Right kidney (tissue), 9 donors: ENCODE measurements at places on chromosomes 16 and 17.

DNA sequence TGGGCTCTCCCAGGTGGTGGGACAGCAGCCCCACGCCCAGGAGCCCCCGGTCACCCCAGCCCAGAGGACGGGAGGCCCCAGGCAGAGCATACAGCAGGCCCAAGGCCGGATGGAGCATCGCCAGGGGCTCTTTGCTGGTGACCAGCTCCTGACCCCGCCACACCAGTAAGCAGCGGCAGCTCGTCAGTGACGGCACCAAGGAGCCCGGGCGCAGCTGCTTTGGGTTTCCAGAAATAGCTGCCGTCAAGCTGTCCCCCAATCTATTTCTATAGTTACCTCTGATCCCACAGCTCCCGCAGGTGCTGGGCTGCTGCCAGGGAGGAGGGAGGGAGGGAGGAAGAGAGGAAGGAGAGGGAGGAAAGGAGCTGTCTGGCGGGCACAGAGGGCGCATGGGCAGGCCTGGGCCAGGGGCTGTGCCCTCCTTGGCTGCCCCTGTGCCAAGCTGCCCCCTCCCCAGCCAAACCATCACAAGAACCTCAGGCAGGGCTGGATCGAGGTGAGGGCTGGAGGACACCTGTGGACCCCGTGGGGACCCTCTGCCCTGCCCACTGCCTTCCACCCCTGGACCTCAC, 10.8 kb upstream of the RASD1 start:
- no peak for DNase-seq

GRCh38 chr16:4257646-4258556, 14.9 kb downstream of the TFAP4 start:
- DNase-seq, result peak; percentile 26

- no peak for DNase-seq
Measured at GRCh38 chr17:49353607-49354006, 8.4 kb downstream of the ZNF652 start.

- DNase-seq, result no peak
Measured at GRCh38 chr16:30113031-30113710, at the start of gene GDPD3. GDPD3 (minus strand) TSS chr16:30113537; CDS start chr16:30113478, 59 bp downstream.

GRCh38 chr16:66315210-66315825, 51.2 kb upstream of the CDH5 start:
- DNase-seq, result peak; percentile 69

GRCh38 chr17:57425431-57425830, 169.1 kb downstream of the MSI2 start:
- no peak for DNase-seq

- no peak for DNase-seq
Measured at GRCh38 chr16:86088287-86088686, 189.3 kb downstream of the IRF8 start.

DNA sequence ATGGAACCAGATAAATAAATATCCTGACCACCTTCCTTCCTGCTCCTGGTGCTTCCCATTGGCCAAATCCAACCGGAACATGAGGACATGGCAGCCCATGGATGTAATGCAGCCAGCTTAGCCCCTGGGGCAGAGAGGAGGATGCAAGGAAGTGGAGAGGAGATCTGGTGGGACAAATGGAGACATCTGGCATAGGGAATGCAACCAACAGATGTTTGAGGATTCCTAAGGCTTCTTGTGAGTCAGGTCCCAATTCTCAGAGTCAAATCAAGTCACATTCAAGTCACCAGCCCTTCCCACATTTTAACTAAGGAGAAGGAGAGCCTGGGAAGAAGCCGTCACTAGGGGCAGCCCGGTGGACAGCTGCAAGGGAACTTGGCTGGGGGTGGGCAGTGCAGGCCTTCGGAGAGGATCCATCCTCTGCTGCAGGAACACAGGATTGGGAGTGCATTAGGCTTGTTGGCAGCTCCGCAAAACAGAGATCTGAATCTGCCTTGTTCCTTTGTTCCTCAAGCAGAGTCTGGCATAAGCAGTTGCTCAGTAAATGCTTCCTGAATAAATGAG, 62.8 kb upstream of the HS3ST2 start:
- no peak for DNase-seq

DNA sequence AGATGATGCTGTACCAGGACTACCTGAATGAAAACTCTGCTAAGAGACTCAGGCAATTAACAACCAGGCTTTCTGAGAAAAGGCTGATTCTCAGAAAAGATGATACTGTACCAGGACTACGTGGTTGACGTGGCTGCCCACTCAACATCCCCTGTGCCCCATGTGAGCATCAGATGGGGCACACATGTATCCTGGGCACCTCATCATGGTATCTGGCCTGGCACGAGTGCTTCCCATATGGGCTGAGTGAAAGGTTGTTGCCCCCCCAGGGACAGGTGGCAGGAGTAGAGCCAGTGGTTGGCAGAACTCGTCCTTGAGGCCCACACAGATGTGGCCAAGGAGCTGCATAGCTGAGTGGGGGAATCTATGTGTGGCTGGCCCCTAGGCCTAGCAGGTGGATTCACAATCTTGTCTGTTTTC, 3.5 kb upstream of the CES4A start:
- no peak for DNase-seq

GRCh38 chr17:82917699-82918345, 78.0 kb upstream of the ZNF750 start:
- no peak for DNase-seq

GRCh38 chr16:68297908-68298307, 12.8 kb downstream of the SLC7A6OS start:
- DNase-seq, result no peak

DNA sequence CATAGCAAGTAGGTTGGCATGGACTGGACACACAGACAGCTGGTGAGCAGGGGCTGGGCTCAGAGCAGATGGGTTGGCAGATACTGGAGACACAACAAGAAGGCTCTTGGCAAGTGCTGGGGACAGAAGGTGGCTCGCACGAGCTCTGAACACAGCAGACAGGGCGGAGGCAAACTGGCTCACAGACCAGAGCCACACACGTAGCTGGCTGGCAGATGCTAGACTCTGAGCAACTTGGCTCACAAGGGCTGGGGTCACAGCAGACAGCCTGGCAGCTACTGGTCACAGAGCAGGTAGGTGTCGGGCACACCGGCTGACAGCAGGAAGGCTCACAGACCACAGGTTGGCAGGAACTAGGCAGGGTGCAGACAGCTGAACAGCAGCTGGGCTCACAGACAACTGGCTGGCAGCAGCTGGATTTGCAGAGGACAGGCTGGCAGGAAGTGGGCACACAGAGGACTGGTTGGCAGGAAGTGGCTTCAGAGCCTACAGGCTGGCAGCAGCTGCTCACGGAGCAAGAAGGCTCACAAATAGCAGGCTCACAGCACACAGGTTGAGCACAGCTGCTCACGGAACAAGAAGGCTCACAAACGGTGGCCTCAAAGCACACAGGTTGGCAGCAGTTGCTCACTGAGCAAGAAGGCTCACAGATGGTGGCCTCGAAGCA, 725 bp downstream of the KRTAP16-1 start:
- no peak for DNase-seq

- DNase-seq, result no peak
Measured at GRCh38 chr17:36586138-36586537, 5.5 kb upstream of the DHRS11 start.

GRCh38 chr16:89313583-89313982, 96.1 kb downstream of the ZNF778 start:
- no peak for DNase-seq

- DNase-seq, result no peak
Measured at GRCh38 chr16:53323924-53324323, 110.3 kb upstream of the RBL2 start.

GRCh38 chr16:85707528-85708095, 18.9 kb upstream of the GINS2 start:
- no peak for DNase-seq

DNA sequence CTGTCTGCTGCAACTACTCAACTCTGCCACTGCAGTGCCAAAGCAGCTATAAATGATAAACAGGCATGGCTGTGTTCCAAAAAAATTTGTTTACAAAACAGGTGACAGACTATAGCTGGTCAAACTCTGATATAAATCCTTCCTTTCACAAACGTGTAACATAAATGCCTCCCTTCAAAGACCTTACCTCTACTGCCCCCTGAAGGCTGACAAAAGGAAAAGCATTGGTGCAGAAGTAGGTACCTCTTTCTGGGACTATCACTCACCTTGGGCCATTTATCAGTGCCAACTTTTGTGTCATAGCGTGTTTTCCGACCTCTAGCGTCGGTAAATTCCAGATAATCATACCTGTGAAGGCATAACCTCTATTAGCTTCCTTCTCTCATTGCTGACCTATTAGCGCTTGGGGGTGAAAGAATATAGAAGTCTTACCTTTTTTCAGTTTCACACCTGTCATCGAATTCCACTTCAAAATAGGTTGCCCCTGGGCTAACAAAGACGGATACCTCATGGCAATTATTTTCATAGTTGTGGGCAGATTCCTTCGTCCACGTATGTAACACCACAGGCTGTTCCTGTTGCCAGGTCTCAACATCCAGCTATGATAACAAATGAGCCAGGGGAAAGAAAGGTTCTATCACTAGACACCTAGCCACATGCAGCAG, 67.9 kb downstream of the ZZEF1 start:
- DNase-seq, result peak; percentile 4

GRCh38 chr16:12293913-12294312, 317.4 kb downstream of the SNX29 start:
- no peak for DNase-seq

DNA sequence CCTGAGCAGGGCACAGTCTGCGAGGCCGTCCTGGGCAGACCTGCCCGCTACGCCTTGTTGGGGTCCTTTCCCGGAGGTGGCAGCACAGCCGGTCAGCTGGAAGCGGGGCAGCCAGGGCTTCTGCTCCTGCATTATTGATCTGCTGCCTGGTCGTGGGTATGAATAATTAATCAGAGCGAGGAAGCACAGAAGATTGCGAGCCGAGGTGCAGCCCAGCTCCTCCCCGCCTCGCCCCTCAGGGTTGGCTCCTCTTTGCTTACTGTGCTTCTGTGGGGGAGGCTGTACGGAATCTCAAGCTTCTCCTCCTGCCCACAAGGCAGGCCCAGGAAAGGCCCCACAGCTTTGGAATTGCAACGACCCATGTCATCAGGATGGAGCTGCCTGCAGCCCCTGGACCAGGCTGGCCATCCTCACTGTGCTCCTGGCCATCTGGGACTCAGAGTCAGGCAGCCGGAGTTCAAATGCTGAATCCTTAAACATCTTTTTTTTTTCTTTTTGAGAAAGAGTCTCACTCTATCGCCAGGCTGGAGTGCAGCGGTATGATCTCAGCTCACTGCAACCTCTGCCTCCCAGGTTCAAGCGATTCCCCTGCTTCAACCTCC, 25.6 kb downstream of the TRARG1 start:
- no peak for DNase-seq

DNA sequence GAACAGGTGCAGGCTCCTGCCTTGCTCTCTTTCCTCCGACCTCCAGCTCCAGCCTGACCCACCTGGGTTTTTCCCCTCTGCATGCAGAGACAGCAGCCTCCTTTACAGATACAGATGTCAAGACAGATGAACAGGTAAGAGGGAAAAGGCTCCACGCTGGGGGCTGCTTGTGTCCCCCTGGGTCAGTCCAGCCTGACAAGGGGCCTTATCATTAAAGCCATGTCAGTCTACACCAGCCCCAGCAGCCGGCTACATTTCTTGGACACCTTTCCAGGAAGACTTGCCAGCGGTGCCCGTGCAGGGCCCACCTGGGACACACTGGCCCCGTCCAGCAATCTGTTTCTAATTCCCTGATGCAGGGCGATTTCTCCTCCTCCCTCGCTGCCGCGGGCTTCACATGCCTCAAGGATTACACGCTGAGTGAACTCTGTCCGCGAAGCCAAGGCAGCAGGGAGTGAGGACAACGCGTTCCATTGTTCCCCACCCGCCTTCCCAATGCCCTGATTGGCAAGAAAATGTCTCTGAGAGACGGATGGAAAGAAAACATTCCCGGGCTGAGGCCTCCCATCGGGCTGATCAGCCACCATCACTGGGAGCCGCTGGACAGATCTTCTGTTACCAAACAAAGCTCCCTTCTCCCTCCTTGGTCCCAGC, 184.7 kb downstream of the C16orf95 start:
- peak; percentile 35 for DNase-seq

- peak; percentile 70 for DNase-seq
Measured at GRCh38 chr17:81365601-81366585, 29.4 kb upstream of the BAHCC1 start.

DNA sequence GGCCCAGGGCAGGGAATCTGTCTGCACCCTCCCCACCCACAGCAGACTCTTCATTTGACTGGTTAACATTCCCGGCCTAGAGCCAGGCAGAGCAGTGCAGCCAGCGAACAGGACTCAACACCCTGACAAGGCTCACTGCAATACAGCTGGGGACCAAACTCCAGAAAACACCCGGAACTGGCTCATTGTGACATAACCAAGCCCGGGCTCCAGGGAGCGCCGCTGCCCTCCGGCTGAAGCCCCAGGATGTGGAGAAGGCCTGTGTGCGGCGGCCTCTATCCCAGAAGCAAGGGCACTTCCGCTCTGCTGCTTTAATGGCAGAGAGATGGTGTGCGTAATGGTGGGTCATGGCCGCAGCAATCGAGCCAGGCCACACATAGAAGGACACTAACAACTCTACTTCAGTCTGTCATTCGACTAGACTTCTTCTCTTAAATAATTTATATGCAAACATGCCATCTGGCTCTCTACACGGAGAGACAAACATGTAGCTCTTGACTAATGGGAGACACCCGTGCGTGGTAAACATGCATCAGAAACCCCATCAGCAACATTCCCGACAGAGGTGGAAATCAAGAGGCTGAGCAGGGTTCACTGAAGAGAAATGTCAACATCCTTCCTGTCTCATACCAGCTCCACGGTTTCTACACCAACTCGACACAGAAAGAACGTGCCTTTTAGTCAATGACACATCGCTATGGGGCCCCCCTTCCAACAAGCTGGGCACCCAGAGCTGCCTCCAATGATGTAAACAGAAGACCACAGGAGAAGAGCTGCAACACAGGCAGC, 18.0 kb downstream of the KLHDC4 start:
- no peak for DNase-seq

DNA sequence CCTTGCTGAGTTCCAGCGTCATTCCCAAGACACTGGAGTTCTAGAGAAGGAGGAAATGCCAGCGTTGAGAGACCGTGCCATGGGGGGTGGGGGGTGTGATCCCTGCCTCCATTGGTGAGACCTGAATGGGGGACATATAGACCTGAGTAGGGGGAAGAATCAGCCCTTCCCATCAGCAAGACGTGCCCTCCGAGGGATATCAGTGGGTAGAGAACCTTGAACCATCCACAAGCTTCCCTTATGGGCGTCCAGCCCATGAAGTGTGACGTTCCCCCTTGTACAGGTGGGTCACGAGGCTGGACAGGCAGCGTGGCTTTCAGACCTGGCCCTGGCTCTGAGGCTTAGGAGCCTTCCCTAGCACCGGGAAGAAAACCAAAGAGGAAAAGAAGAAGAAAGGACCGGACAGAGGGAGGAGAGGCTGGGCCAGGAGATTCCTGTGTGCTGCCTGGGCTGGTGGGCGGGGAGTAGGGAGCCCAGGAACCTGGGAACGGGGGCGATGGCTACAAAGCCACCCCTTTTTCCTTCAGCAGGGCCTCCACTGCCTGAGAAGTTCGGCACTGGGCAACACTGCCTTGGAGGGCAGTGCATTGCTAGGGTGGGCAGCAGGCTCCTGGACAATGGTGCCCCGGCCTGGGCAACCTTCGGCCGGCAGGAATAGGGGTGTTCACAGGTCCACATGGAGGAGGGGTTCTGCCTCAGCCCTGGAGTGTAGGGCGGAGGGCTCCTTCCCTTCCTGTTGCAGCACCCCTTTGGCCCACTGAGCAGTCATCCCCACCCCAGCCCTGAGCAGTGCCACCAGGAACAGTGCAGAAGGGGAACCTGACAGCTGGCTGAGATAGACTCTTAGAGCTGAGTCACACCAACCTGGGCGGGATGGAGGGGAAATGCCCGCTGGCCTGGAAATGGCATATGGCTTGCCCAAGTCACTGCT, 7.2 kb downstream of the RAB11FIP4 start:
- DNase-seq, result no peak

- peak; percentile 47 for DNase-seq
Measured at GRCh38 chr16:79640513-79641360, 40.2 kb upstream of the MAF start.

- DNase-seq, result no peak
Measured at GRCh38 chr16:200388-200787, 20.1 kb downstream of the HBQ1 start.
